ENCODE measurements at places on chromosomes 12 and 14. TPM values are rescaled to one million over a fixed set of nuclear protein-coding genes. Genes with fewer than 3 reads are reported as not detected.

The ADAMTS20 gene
- not detected for total RNA-seq

The FSCB gene
- total RNA-seq, result not detected

The PCED1B gene
- 73.6 TPM for total RNA-seq

The DHH gene
- total RNA-seq, result 0.12 TPM

The SIX1 gene
- total RNA-seq, result not detected

The FBLN5 gene
- 5.6 TPM for total RNA-seq

The CIROP gene
- total RNA-seq, result not detected

The OASL gene
- 45.1 TPM for total RNA-seq

The RAB5B gene
- 49.4 TPM for total RNA-seq

The WIF1 gene
- 0.22 TPM for total RNA-seq

The NOPCHAP1 gene
- 25.8 TPM for total RNA-seq

The PLA2G1B gene
- not detected for total RNA-seq

- peak; percentile 21 for DNase-seq
- peaks cover 5% of the 10 kb centered on the region for H3K36me3 ChIP-seq
- H3K4me3 ChIP-seq, result peak overlapping the region; percentile 60
- H3K4me1 ChIP-seq, result peaks cover 23% of the 10 kb centered on the region
- H3K27ac ChIP-seq, result peak overlapping the region; percentile 73
Observed at GRCh38 chr12:26471560-26471959, 276.2 kb downstream of the SSPN start.

- peaks cover 6% of the 10 kb centered on the region for H3K27me3 ChIP-seq
- no peak overlapping the region for H3K4me3 ChIP-seq
- DNase-seq, result no peak
- no peaks in the 10 kb centered on the region for H3K36me3 ChIP-seq
Observed at GRCh38 chr12:70468741-70469140, 102.7 kb downstream of the KCNMB4 start.

- H3K36me3 ChIP-seq, result peaks cover 6% of the 10 kb centered on the region
- no peak overlapping the region for H3K4me3 ChIP-seq
Observed at GRCh38 chr12:15453613-15454012, 131.3 kb downstream of the PTPRO start.

DNA sequence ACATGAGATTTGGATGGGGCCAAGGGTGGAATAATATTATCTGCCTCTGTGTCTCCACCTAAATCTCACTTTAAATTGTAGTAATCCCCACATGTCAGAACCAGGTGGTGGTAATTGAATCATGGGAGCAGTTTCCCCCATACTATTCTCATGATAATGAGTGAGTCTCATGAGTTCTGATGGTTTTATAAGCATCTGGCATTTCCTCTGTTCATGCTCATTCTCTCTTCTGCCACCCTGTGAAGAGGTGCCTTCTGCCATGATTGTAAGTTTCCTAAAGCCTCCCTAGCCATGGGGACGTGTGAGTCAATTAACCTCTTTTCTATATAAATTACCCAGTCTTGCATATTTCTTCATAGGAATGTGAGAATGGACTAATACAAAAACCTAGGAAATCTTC lies 29.9 kb downstream of the TSPAN19 start:
- H3K27me3 ChIP-seq, result no peaks in the 10 kb centered on the region
- no peaks in the 10 kb centered on the region for H3K36me3 ChIP-seq
- no peaks in the 10 kb centered on the region for H3K4me1 ChIP-seq
- DNase-seq, result no peak

DNA sequence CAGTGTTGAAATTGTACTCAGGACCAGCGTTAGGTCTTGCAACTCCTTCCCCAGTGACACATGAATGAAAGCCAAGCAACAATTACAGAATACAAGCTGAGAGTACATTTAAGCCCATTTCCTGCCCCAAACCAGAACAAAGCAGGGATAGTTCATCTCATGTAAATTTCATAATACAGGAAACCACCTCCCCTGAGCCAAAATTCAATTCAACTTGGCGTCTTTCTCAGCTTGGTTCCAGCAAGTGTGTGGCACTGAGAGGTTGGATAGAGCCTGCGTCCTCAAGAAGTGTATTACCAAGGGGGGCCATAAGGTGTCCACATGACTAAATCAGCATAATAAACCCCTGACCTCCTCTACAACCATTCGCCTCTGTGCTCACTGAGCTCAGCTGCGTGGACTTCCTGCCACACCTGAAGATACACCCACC lies 278.9 kb upstream of the CRY1 start:
- H3K4me1 ChIP-seq, result peaks cover 73% of the 10 kb centered on the region
- peak; percentile 47 for DNase-seq
- peak overlapping the region; percentile 75 for H3K27ac ChIP-seq
- no peaks in the 10 kb centered on the region for H3K27me3 ChIP-seq
- H3K36me3 ChIP-seq, result no peaks in the 10 kb centered on the region

DNA sequence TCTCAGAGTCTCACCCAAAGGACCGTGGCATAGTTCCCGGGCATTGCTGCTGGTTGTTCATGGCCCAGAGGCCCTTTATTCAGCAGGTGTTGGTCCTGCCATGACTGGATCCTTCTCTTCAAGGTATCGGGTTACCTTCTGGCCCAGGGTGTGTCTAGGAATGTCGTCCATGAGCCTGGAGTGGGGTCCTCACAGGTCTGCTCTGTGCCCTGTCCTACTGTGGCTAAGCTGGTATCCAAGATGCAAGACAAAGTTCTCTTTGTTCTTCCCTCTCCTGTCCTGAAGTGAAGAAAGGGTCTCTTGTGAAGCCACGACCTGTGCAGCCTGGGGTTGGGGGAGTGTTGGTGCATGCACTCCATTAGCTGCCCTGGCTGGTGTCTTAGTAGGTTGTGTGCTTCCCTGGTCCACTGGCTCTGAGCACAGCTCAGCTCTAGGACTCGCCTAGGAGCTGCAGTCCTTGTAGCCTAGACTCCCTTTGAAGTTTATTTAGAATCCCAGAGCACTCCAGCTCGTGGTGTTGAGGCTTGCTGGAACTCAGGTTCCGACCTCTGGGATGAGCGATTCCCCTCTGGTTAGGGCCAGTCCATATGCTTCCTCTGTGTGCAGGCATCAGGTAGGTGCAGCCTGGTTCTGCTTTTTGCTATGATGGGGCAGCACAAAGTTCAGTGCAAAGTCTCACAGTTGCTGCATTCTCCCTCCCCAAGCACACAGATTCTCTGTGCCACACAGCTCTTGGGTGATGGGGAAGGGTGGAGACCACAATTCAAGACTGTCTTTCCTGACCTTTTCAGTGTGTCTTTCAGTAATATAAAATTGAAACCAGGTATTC lies 117.4 kb downstream of the NUBPL start:
- no peak overlapping the region for H3K4me3 ChIP-seq
- no peaks in the 10 kb centered on the region for H3K4me1 ChIP-seq
- no peak overlapping the region for H3K27ac ChIP-seq
- H3K36me3 ChIP-seq, result peaks cover 3% of the 10 kb centered on the region
- DNase-seq, result no peak
- no peaks in the 10 kb centered on the region for H3K27me3 ChIP-seq

DNA sequence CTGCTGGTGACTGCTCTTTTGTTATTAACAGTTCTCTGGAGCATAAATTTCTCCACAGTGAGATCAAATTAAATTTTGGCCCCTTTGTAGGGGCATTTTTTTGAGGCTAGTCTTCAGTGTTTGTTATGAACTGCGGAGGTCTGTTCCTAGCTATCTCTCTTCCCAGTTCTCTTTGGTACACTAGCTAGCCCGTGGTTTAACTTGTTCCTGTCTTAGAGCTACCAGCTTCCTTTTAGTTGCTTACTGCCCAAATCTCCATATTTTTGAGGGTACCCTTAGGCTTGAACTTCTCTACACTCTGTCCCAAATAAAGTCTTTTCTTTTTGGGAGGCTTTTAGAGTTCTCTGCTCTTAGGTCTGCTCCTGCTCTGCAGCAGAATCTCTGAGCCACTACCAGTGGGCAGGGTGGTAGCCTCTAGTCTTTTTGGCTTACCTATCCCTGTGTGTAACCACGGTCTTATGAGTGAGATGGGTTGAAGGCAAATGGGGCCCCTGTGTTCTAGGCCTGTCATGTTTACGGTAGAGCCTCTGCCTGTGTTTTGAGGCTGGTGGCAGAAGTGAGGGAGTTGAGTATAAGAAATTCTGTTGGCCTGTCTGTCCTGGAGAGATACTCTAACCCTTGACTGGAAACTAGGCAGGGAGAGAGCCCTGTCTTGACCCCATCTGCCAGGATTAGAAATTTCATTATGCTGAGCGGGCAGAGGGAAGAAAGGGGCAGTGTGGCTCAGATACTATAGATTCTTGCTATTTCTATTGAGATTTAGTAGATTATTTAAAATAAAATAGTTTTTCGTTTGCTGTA lies 21.0 kb downstream of the CNOT2 start:
- H3K4me3 ChIP-seq, result no peak overlapping the region
- H3K27me3 ChIP-seq, result no peaks in the 10 kb centered on the region
- H3K4me1 ChIP-seq, result peaks cover 75% of the 10 kb centered on the region
- DNase-seq, result no peak
- no peak overlapping the region for H3K27ac ChIP-seq

DNA sequence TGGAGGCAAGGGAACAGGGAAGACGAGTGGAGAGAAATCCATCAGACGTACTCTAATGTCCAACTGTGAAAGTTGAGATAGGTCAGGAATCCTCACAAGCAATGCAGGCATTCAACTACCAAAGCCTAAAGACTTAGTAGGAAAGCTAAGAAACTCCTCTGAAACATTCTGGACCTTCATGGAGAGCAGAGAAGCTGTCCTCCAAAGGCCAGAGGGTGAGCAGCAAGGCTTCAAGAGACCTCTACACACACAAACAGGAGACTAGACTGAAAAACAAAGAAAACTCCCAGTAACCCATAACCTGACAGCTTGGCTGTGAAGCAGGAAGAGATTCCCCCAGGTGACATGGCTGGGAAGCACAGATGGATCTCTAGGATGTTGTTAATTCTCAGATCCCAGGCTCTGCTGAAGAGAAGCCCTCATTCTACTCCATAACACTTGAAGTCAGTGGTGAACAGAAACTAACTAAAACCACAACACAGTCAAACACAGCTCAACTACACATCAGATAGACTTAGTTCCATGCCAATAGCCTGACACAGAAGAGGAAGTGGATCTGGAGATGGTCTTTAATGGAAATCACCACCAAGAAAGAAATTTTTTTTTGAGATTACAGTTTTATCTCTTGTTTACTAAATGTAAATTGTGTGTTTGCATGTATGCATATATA lies 23.2 kb upstream of the LYZ start:
- peaks cover 5% of the 10 kb centered on the region for H3K36me3 ChIP-seq
- H3K4me3 ChIP-seq, result no peak overlapping the region
- peaks cover 27% of the 10 kb centered on the region for H3K4me1 ChIP-seq
- DNase-seq, result no peak
- H3K27ac ChIP-seq, result no peak overlapping the region

DNA sequence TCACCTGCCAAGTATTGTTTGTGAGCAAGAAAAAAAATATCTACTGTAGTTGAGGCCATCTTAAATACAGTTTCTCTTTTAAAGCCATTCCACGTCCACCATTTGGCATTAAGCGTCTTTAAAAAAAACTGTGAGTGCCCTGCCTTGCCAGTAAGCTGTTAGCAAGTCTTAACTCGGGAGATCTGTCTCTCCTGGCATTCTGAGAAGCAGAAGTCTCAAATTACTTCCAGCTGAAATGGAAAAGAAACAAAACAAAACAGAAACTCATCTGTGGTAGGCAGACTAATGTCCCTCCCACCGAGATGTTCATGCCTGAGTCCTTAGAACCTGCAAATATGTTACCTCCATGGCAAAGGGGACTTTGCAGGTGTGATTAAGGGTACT lies 126.2 kb downstream of the CRADD start:
- peaks cover 36% of the 10 kb centered on the region for H3K4me1 ChIP-seq
- H3K4me3 ChIP-seq, result no peak overlapping the region
- H3K27me3 ChIP-seq, result no peaks in the 10 kb centered on the region
- no peaks in the 10 kb centered on the region for H3K36me3 ChIP-seq
- DNase-seq, result no peak
- H3K27ac ChIP-seq, result no peak overlapping the region

GRCh38 chr12:78917513-78917912 lies 52.9 kb downstream of the SYT1 start:
- H3K36me3 ChIP-seq, result no peaks in the 10 kb centered on the region

DNA sequence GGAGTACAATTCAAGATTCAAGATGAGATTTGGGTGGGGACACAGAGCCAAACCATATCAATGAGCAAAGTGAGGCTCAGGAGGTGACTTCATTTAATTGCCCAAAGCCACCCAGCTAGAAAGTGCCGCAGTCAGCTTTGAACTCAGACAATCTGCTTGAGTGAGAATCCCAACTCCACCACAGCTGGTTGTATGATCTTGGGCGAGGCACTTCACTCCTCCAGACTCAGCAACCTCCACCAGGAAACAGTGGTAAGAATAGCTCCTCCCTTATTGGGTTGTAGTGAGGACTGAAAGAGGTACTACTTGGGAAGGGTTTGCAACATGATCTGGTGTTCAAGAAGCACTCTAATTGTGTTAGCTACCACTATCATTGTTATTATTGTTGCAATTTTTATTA lies 129.2 kb upstream of the RFLNA start:
- no peaks in the 10 kb centered on the region for H3K36me3 ChIP-seq
- no peak overlapping the region for H3K4me3 ChIP-seq
- no peak overlapping the region for H3K27ac ChIP-seq
- no peaks in the 10 kb centered on the region for H3K4me1 ChIP-seq
- DNase-seq, result no peak

- peak overlapping the region; percentile 96 for H3K4me3 ChIP-seq
- H3K27me3 ChIP-seq, result no peaks in the 10 kb centered on the region
- H3K27ac ChIP-seq, result peak overlapping the region; percentile 96
- peaks cover 8% of the 10 kb centered on the region for H3K36me3 ChIP-seq
- peak; percentile 14 for DNase-seq
Observed at GRCh38 chr12:51238037-51238509, 553 bp upstream of the DAZAP2 start.

DNA sequence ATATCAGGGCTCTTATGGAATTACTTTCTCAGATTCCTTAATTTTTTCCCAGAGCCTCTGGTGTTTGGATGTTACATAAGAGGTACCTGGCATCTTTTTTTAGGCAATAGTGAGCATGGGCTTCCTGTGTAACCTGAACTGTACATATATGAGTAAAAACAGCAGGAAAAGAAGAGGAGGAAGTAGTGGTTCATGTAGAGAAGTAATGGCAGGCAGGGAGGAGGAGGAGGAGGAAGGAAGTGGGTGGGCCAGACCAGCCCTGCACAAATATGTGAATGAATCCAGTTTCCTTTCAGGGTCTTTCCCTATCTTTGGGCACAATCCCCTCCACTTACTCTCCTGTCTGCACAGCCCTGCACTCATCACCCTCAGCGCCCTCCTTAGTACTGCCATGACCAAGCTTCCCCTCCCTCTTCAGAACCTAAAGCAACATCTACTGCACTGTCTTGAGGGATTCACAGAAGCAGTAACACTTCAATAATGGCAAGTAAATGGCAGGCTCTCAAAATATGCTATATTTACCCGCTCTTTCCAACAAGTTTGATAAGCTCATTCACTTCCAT lies 40.9 kb upstream of the GSG1 start:
- no peaks in the 10 kb centered on the region for H3K4me1 ChIP-seq
- no peaks in the 10 kb centered on the region for H3K36me3 ChIP-seq
- H3K4me3 ChIP-seq, result no peak overlapping the region
- DNase-seq, result no peak
- no peak overlapping the region for H3K27ac ChIP-seq

All from activated T-cell treated with anti-CD3 and anti-CD28 coated beads, Interleukin-2, amount 50 U/mL, for 72 hours (primary cell).